ENCODE measurements at places on chromosomes 16 and 17.
A peak's percentile ranks its signal among the peaks of the same experiment; 100 is the strongest.

DNA sequence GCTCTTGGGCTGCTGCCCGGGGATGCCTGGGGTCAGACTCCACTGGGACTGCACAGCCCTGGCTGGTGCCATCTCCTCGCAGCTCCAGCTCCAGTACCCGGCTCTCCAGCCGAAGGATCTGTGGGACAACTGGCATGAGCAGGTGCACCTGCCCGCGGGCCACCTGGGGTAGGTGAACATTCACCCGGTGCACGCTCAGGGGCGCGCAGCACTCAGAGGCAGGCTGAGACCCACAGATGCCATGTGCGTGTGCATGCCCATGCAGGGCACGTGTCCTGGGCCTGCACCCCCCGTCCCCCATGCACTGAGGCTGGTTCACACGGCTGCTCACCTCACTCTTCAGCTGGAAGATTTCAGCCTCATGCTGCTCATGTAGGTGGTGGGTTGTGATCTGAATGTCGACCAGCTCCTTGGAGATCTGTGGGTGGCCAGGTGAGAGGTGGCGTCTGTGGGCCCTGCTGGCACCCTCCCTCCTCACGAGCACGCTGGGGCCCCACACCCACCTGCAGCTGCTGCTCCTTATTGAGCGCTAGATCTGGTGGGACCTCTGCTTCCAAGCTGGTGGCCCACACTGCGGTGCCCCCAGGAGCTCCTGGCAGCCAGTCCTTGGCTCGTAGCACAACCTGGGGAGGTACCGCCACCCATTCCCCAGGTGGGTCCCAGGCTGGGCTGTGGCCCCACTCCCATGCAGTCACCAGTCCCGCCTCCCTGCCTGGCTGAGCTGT lies 618 bp downstream of the CCDC78 start:
- no peak for DNase-seq

DNA sequence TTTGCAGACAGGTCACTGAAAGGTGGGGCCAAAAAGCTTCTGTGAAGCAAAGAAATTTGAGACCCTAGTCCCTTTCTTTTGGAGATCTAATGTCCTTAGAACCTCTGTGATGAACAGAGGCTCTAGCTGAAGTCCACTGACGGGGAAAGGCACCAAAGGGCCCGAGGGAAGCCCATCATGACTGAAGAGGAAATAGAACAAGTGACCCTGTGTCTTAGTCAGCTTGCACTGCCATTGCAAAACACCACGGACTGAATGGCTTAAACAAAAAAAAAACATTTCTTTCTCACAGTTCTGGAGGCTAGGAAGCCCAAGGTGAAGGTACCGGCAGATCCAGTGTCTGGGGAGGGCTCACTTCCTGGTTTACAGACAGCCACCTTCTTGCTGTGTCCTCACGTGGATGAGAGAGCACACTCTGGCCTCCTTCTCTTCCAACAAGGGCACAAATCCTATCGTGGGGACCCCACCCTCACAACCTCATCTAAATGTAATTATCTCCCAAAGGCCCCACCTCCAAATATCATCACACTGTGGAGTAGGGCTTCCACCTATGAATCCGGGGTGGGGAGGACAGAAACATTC lies 24.3 kb upstream of the ASGR2 start:
- DNase-seq, result no peak

DNA sequence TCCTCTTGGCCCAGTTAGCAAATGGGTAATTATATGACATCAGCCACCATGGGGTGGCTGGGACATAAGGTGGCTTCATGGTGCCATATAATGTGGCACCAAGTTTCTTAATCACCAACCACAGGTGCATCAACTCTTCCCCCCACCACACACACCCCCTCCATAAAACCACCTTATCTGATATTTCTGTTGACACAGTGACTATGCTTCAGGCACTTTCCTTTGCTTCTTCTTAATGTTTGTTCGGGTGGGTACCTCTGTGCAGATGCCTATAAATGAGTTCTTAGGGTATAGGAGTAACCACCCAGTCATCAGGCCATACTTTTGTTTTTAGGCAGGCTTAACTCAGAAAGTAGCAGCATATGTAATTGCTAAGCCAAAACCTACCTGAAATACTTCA lies 29.5 kb downstream of the RNF43 start:
- DNase-seq, result no peak

DNA sequence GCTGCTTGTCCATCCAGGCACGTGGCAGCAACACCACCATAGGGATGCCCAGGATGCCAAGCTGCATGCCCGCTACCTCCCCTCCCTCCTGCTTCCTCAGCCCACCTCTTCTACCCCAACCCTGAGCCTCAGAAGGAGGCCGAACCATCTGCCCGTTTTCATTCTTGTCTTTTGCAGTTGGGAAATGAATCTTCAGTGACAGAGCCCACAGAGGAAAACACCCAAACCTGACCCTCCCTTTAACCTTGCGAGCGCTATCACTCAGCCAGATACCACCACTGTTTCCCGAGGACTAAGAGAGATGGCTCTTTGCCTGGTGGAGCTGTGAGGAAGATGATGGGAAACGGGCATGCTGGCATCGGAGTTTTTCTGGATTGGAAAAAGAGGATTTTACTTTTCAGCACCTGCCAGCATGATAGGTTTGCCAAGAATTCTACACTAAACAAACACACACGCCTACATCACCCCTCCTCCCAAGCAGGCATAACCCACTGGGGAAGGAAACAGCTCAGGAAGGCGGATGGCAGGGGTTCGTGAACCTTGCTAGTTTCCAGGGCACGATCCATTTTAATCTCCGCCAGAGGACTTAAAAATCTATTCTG lies 457.4 kb downstream of the SLC39A11 start:
- no peak for DNase-seq

GRCh38 chr17:57281887-57282286 lies 25.6 kb downstream of the MSI2 start:
- DNase-seq, result no peak

GRCh38 chr17:18025241-18025944 lies 13.6 kb downstream of the ATPAF2 start:
- no peak for DNase-seq

- no peak for DNase-seq
Observed at GRCh38 chr16:2520784-2521531, 787 bp downstream of the AMDHD2 start.

DNA sequence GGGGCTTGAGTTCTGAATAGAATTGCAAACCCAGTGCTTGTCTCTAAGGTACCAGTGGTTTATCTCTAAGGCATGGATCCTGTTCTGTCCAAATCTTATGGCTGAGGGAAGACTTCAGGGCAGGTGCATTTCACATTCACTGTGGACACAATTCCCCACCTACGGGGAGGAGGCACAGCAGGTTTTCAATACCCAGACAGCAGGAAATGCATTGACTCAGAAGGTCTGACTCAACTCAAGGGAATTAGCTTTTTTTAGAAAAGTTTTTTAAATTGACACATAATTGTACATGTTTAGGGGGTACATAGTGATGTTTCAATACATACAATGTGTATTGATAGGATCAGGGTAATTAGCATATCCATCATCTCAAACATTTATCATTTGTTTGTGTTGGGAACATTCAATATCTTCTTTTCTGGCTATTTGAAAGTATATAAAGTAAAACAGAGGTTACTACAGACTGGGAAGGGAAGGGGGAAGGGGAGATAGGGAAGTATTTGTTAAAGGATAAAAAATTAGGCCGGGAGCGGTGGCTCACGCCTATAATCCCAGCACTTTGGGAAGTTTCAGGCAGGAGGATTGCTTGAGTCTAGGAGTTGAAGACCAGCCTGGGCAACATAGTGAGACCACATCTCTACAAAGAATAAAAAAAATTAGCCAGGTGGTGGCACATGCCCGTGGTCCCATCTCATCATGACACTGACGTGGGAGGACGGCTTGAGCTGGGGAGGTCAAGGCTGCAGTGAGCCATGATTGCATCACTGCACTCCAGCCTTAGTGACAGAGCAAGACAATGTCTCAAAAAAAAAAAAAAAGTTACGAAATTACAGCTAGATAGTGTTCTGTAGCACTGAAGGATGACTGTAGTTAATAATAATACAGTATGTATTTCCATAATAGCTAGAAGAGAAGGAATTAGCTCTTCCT lies 54.9 kb downstream of the RGS9 start:
- DNase-seq, result no peak

- DNase-seq, result no peak
Observed at GRCh38 chr16:82819286-82819685, 192.5 kb downstream of the CDH13 start.

GRCh38 chr16:84178146-84178765 lies 8.6 kb downstream of the TAF1C start:
- no peak for DNase-seq

DNA sequence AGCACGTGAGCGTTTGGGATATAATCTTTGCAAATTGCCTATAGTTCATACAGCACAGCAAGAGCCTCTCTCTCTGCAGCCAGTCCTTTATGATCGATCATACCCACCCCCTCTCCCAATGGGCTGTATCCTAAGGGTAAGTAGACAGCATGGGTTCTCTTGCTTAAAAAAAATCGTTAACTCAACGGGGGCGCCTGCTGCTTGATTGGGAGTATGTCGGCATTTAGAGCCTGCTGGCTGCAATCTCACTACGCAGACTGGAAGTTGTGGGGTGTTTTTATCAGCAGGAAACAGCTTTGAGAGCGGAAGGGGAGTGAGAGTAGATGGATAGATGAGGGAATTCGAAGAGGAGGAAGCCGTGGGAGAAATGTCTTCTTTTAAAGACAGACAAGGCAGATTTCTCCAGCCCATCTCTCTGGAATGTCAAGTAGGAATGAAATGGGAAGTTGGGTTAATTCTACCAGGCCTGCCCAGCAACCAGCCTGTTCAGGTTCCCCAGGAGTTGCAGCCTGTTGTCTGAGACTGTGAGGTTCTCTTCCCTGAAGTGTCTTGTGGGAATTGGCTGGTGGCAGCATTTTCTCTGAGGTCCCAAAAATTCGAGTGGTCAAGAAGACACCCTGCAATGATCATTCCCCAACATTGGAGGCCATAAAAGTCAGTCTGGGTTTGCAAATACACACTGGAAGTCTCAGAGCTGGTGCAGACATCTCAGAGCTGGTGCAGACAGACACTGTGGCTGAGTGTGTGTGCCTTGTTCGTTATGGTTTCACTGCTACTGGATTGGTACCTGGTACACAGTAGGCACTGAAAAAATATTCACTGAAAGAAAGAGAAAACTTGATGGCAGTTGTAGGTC lies 65.6 kb downstream of the PRKCB start:
- DNase-seq, result no peak

GRCh38 chr16:57535680-57536305 lies 578 bp downstream of the CCDC102A start:
- DNase-seq, result peak; percentile 88

DNA sequence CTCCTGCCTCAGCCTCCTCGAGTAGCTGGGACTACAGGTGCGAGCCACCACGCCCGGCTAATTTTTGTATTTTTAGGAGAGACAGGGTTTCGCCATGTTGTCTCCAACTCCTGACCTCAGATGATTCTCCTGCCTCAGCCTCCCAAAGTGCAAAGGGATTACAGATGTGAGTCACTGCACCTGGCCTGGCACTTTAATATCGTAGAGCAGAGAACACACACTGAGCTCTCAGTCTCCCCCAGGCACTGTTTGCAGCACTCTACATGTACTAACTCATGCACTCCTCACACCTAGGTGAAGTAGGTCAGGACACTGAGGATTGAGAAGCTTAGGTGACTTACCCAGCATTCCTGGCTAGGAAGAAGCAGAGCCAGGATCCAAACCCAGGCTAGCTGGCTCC lies 15.0 kb downstream of the C17orf100 start:
- no peak for DNase-seq

DNA sequence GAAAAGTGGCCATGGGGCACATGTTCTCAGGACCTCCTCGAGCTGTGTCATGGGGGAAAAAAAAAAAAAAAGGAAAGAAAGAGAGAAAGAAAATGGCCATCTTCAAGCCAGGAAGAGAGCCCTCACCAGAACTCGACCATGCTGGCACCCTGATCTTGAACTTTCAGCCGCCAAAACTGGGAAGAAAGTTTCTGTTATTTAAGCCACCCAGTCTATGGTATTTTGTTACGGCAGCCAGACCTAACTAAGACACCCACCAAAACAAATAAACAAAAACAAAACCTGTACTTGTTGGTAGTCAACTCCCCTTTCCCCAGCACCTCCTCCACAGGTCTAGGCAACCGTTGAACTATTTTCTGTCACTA lies 26.1 kb upstream of the SLC13A2 start:
- no peak for DNase-seq

DNA sequence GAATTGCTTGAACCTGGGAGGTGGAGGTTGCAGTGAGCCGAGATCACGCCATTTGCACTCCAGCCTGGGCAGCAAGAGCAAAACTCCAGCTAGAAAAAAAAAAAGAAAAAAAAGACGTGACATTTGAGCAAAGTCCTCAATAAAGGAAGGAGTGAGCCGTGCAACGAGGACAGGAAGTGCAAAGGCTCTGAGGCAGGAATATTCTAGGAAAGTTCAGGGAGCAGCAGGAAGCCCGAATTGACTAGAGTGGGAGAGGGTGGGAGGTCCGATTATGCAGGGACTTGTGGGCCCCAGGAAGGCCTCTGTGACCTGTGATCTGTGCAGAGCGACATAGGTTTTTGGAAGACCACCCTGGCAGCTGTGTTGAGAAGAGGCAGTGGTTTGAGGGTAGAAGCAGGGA lies 8.6 kb upstream of the LASP1NB start:
- DNase-seq, result no peak

DNA sequence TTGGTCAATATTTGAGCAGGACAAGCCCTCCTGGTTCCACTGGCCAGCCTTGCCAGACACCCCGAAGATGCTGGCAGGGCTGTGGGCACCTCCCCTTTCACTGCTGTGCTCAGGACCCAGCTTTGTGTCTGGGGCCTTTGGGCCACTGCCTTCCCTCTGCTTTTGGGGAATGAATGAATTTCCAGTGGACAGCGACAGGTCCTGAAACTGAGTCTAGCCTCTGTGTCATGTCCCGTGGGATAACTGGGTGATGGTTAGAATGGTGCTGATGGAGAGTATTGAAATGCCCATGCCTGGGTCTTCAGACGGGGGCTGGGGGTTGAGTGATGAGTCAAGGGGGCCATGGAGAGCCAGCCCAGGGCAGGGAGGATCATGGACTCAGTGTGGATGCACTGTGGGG lies 135.8 kb downstream of the FOXL1 start:
- no peak for DNase-seq

DNA sequence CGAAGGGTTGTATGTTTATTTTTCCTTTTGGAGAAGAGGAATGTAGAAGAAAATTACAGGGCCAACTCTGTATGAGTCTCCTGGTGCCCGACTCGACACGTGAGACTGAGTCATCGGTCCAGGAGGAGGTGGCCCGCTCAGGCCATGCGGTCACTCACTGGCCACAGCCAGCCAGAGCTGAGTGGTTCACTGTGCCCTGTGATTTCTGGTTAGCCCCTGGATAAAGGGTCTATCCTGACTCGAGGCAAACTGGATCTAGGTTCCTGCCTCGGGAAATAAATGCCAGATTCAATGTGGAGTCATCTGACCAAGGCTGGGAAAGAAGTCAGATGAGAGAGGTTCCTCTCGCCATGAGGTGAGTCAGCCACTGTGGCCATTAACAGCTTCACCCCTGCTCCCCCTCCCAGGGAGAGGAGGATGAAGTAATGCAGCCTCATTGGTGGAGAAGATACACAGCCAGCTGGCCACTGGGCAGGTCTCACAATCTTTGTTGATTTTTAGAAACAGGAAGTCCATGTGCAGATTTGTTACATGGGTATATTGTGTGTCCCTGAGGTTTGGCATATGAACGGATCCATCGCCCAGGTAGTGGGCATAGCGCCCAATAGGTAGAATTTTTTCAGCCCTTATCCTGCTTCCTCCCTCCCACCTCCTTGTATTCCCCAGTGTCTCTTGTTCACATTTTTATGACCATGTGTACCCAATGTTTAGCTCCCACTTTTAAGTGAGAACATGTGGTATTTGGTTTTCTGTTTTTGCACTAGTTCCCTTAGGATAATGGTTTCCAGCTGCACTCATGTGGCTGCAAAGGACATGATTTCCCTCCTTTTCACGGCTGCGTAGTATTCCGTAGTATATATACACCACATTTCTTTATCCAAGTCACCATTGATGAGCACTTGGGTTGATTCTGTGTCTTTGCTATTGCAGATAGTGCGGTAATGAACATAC lies 21.7 kb upstream of the USP36 start:
- no peak for DNase-seq

Data from stimulated activated CD8-positive, alpha-beta memory T cell treated with anti-CD3 and anti-CD28 coated beads, Interleukin-7, amount 100 ng/mL, for 1 hour (primary cell).